ENCODE measurements at places on chromosomes 7 and 10. TPM values are rescaled to one million over a fixed set of nuclear protein-coding genes. Genes with fewer than 3 reads are reported as not detected.
A peak's percentile ranks its signal among the peaks of the same experiment; 100 is the strongest.

DNA sequence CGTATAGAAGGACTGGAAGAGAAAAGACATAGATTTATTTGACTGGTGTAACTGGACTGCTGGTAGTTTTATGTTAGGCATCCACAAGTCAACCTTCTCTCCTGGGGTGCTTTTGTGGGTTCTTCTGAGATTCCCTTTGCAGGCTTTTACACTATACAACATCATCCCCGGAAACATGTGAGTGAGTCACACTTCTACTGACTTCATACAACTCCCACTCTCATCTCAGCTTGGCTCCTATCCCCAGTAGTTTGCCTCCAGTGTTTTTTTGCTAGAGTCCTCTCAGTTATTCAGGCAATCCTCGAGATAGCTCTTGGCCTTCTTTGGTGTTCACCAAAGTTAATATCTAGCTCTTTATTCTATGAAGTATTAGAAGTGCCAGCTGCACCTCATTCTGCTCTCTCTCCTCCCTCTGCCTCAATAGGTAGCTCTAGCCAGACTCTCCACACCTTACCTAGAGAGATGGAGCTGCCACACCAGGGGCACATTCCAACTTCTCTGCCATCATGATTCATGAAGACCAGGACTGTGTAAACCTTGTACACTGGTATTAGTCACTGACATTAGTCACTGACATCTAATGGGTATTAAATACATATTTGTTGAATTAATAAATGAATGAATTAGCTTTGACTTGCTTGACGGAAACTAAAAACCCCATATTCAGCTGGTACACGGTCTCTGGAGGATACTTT, 281.9 kb downstream of the PPP1R3A start:
- no peak overlapping the region for H3K27ac ChIP-seq
- no peaks in the 10 kb centered on the region for H3K4me1 ChIP-seq
- no peaks in the 10 kb centered on the region for H3K36me3 ChIP-seq

DNA sequence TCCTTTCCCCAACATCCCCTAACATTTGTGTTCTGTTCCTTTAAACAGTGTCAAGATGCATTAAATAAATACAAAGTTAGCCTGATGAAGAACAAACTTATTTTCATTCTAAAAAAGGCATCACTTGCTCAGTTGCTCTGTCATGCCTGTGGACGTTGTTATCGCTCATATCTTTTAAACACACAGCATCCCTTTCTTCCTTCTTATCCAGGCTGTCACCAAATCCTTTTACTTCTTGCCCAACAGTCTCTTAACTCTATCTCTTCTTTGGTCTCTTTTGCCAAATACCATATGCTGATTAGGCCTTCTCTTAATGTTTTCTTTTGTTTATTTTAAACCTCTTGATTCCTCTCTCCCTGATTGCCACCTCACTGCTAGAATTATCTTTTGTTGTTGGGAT, 43.9 kb downstream of the DKK1 start:
- no peak overlapping the region for H3K4me3 ChIP-seq
- no peak overlapping the region for H3K27ac ChIP-seq
- H3K27me3 ChIP-seq: no peaks in the 10 kb centered on the region
- DNase-seq: no peak
- peaks cover 3% of the 10 kb centered on the region for H3K4me1 ChIP-seq

- no peaks in the 10 kb centered on the region for H3K36me3 ChIP-seq
- H3K4me1 ChIP-seq: no peaks in the 10 kb centered on the region
- no peak overlapping the region for H3K4me3 ChIP-seq
Measured at GRCh38 chr10:35289198-35289597, 47.1 kb upstream of the CCNY start.

DNA sequence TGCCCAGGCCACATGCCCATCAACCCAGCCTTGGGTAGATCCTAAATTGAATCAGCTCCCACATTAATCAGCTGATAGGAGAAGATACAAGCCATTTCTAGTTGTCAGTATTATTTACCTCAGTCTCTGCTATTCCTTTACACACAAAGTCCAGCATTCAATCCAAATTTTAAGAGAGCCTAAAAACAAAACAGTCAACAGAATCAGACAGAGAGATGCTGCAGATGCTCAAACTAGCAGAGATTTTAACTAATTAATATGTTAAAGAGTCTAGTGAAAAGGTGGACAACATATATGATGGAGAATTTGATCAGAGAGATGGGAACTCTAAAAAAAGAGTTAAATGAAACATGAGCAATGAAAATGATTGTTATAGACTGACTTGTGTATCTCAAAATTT, 14.4 kb upstream of the IL15RA start:
- H3K4me1 ChIP-seq: no peaks in the 10 kb centered on the region
- no peaks in the 10 kb centered on the region for H3K27me3 ChIP-seq
- H3K4me3 ChIP-seq: no peak overlapping the region
- DNase-seq: no peak
- no peaks in the 10 kb centered on the region for H3K36me3 ChIP-seq

- no peak overlapping the region for H3K27ac ChIP-seq
- H3K27me3 ChIP-seq: no peaks in the 10 kb centered on the region
- H3K36me3 ChIP-seq: no peaks in the 10 kb centered on the region
- no peaks in the 10 kb centered on the region for H3K4me1 ChIP-seq
Measured at GRCh38 chr10:77472146-77472545, 165.5 kb downstream of the KCNMA1 start.

DNA sequence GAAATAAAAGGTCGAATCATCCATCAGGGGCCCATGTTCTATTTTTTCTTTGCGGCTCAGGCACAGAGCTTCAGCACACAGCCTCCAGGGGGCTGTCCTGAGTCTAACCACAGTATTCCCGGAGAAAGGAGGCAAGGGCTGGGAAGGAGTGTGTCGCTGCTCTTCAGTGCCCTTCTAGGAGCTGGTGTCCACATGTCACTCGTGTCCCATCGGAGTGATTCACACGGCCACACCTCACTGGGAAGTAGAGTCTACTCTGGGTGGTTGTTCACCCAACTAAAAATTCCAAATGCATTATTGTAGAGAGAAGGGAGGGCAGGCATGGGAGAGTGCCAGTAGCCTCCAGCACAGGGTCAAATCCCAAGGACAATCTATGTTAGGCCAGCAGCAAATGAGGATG, 114.8 kb upstream of the LANCL2 start:
- H3K27me3 ChIP-seq: peaks cover 29% of the 10 kb centered on the region
- peak; percentile 88 for DNase-seq
- no peaks in the 10 kb centered on the region for H3K4me1 ChIP-seq
- no peaks in the 10 kb centered on the region for H3K36me3 ChIP-seq

Gene ADRA2A
- 0.13 TPM for total RNA-seq

Gene EGR2
- 0.43 TPM for total RNA-seq

All from endodermal cell (in vitro differentiated cells).